ENCODE measurements at places on chromosomes 13 and 19.

GRCh38 chr13:97749174-97749573, 204.3 kb upstream of the IPO5 start:
- DNase-seq, result no peak

DNA sequence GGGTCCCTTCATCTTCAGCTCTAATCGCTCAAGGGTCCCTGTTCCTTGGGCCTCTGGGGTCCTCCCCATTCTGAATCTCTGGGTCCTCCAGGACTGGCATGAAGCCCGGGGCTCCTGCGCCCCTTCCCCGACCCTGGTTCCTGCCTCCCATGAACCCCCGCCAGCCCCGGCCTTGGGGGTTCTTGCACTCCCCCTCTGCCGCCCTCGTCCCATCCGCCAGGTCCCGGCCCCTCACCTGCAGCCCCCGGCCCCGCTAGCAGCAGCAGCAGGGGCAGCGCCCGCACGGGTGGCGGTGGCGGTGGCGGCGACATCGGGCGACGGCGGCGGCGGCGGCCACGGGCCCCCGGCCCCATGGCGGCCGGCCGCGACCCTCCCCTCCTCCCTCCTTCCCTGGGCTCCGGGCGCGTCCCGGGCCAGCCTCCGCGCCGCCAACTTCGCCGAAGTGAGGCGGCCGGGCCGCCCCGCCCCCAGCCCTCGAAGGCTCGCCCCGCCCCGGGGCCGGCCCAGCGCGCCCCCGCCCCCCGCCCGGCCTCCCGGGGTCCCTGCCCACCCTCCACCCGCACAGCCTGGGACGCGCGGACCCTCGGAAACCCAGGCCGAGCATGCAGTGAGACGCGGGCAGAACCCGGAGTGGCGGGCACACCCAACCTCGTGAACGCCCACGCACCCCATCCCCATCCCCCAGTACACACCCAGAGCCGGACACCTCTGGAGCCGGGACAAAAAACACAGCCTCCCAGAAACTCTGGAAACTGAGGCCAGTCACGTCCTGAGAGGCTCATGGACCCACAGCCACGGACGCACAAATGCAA, at the start of gene NOTCH3:
Gene NOTCH3, minus strand, starts transcription at position 443 of the 812 bp plus-strand sequence. Its CDS starts 90 bp downstream, at position 353.
- no peak for DNase-seq

- DNase-seq, result no peak
Observed at GRCh38 chr19:8456064-8456463, 11.3 kb downstream of the HNRNPM start.

- no peak for DNase-seq
Observed at GRCh38 chr13:33272531-33273124, 12.9 kb downstream of the STARD13 start.

DNA sequence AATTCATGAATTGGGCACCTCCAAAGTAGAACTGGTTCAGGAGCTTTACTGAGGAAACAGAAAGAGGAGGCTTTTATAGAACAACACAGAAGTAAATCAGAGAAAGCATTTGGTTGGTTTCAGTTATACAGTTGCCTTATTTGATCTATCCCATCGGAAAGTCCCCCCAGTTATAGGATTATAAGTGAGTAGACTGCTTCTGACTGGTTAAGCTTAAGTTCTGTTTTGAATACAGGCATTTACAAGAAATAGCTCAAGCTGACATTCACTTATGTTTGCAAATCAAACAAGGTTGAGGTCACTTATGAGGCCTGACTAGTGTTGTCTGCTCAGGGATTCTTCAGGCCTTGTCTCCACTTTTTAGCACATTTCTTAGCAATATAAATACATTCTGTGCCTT, 857.4 kb downstream of the EFNB2 start:
- no peak for DNase-seq

GRCh38 chr13:30466841-30467252, 1.1 kb upstream of the HMGB1 start:
- no peak for DNase-seq

- DNase-seq, result no peak
Observed at GRCh38 chr13:21231426-21231940, 55.0 kb downstream of the MRPL57 start.

DNA sequence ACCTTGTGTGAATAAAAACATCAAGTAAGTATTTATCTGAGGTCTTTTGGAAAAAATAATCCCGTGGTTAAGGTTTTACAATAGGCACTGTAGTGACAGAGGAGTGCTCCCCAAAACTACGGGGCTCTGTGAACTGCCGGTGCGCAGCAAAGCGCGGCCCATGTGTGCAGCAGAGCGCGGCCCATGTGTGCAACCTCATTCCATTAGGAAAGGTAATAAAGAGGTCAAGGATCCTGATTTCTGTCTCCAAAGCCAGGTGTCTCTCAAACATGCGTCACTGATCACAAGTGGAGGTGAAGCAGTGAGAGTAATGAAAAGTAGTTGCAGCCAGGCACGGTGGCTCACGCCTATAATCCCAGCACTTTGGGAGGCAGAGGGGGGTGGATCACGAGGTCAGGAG, 58.7 kb downstream of the MRPL57 start:
- no peak for DNase-seq

- DNase-seq, result no peak
Observed at GRCh38 chr19:55441319-55441691, 1.8 kb downstream of the SHISA7 start.

GRCh38 chr19:4373601-4374497, 26.5 kb downstream of the SH3GL1 start:
- DNase-seq, result no peak

DNA sequence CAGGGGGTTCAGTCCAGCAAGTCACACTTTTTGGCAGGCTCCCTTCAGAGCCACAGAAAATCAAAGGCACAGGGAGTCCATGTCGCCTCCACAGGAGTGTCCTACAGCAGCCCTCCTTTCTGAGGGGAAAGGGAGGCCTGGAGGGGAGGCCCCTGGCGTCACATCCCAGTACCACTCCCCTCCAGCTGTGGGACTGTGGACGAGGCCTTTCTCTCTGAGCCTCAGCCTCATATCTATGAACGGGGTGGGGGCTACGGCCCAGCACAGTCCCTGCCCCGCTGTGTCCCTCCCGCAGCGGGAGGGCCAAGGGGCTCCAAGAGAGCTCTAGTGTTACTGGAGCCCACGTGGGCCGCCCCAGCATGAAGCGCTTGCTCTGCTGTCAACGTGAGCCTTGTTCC, 23.8 kb downstream of the PEPD start:
- no peak for DNase-seq

DNA sequence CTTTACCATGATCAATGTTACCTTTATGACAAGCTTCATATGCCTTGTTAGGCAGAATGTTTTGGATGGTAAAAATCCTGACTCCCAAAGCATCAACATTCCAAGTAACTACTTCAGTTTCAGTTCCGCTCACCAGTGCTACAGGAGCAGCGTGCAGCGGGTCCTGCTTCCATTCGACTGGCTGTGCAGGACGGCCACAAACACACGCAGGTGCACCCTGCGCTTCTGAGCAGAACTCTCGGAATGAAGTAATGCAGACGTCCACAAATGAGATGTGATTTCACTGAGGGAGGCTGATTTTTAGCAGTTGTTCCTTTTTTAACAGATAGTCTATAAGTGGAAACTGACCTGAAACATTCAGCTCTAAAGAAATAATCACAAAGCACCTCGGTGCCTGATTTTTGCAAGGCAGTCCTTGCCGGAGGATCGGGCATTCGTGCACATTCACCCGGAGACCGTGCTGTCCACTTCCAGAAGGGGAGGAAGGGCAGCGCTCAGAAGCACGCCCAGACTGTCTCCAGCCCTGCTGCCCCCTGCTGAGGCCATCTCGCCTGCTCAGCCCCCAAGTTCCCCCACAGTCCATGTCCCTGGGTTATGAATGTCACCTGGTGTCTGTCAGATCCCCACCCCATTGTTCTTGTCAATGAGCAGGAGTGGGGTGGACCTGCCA, 85.8 kb downstream of the RAB20 start:
- DNase-seq, result no peak

DNA sequence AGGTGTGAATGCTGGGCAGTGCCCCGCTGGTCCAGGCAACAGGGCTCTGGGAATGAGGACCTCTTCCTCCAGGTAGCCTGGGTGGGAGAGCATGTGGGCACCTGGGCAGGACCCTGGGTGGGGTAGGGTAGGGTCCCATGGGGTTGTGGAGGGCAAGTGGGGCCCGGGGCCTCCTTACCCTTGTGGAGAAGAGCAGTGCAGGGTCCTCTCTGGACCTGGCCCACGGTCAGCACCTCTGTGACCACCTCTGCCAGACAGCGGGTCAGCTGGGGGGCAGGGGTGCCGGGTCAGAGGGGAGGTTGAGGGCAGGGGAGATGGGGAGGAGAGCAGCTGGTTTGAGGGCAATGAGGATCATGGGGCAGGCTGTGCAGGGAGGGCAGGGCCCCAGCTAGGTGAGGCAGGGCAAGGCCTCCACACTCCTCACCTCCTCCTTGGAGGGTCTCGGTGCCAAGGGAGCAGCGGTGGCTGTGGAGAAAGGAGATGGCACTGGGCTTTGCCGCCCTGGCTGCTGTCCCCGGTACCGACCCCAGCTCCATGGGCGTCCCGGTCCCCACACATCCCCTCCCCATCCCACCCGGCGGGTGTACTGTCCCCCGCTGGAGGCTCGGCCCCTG, 491 bp downstream of the CCER2 start:
- no peak for DNase-seq

GRCh38 chr13:27842571-27842970, 50.3 kb downstream of the GSX1 start:
- no peak for DNase-seq

GRCh38 chr19:3863648-3864047, 5.2 kb downstream of the ZFR2 start:
- no peak for DNase-seq

DNA sequence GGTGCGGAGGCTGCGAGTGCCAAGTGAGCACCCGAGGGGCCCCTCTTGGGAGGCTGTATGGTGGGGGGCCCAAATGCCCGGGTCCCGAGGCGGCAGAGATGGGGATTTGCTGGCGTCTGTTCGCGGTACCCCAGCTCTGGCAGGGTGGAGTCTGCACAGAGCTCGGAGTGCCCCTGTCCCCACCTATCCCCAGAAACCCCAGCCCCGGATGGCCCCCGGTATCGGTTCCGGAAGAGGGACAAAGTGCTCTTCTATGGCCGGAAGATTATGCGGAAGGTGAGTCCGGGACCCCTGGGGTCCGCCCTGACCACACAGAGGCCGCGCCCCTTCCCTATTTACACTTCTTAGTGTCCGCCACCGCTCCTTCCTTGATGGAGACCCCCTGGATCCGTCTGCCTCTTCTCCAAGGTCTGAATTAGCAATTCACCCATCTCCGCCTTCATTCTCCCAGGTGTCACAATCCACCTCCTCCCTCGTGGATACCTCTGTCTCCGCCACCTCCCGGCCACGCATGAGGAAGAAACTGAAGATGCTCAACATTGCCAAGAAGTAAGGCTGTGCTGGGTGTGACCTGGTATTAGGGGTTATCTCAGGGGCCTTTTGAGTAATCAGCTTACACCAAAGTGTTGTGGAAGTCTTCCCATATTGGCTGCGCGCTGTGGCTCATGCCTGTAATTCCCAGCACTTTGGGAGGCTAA, 630 bp downstream of the PNPLA6 start:
- DNase-seq, result no peak

- no peak for DNase-seq
Observed at GRCh38 chr13:35818633-35819067, 312.5 kb downstream of the DCLK1 start.
